ENCODE measurements at places on chromosomes 12 and 14. TPM values are rescaled to one million over a fixed set of nuclear protein-coding genes. Genes with fewer than 3 reads are reported as not detected.

- no peak for DNase-seq
Measured at GRCh38 chr14:73645248-73645610, 443 bp downstream of the DNAL1 start.

DNA sequence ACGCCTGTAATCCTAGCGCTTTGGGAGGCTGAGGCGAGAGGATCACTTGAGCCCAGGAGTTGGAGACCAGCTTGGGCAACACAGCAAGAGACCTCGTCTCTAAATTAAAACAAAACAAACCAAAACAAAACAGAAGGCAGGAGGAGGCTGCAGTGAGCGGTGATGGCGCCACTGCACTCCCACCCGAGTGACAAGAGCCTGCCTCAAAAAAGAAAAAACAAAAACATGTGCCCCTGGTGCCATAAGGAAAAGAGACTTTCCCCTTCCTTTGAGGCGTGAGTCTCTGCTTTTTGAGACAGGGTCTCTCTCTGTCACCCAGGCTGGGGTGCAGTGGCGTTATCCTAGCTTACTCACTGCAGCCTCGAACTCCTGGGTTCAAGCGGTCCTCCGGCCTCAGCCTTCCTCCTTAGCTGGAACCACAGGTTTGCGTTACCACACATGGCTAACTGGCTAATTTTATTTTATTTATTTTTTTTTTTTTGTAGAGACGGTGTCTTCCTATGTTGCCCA lies 9.0 kb upstream of the EAPP start:
- no peak for DNase-seq

DNA sequence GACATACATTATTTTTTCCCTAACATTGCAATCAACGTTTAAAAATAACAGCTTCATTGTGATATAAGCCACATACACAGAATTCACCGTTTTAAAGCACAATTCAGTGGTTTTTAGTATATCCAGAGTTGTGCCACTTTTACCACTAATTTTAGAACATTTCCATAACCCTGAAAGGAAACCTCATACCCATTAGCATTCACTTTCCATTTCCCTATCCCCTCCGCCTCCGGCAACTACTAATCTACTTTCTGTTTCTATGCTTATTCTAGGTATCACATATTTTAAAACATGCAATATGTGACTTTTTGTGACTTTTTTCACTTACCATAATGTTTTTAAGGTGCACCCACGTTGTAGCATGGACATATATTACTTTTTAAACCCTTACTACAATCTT lies 55.6 kb upstream of the ISM2 start:
- no peak for DNase-seq

DNA sequence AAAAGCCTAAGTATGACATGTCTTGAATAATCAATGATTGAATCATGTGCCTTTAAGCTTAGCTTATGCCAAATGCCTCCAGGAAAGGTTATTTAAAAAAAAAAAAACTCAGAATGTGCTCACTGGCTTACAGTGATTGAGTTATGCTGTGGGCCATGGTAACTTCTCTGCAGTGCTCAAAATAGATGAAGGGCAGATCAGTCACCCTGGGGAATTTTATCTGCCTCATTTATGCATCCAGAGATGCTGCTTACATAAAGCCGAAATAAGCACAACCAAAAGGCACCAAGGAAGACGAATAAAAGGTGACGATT lies 118.7 kb upstream of the MDM1 start:
- no peak for DNase-seq

DNA sequence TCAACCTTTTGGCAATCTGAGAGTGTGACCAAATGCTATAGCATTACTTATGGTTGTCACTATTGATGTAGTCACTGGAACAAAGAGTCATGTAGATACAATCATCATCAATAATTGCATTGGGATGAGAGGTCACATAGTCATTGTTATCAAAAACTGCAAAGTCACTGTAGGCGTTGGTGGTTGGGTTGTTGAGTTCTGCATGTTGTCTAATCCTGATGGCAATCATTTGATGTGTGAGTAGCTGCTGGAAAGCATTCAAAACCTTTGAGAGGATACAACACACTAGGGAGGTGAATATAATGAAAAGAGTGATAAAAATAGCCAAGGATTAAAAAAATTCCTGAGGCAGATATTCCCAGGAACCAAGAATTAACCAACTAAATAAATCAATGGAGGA lies 214.7 kb upstream of the SYT10 start:
- no peak for DNase-seq

DNA sequence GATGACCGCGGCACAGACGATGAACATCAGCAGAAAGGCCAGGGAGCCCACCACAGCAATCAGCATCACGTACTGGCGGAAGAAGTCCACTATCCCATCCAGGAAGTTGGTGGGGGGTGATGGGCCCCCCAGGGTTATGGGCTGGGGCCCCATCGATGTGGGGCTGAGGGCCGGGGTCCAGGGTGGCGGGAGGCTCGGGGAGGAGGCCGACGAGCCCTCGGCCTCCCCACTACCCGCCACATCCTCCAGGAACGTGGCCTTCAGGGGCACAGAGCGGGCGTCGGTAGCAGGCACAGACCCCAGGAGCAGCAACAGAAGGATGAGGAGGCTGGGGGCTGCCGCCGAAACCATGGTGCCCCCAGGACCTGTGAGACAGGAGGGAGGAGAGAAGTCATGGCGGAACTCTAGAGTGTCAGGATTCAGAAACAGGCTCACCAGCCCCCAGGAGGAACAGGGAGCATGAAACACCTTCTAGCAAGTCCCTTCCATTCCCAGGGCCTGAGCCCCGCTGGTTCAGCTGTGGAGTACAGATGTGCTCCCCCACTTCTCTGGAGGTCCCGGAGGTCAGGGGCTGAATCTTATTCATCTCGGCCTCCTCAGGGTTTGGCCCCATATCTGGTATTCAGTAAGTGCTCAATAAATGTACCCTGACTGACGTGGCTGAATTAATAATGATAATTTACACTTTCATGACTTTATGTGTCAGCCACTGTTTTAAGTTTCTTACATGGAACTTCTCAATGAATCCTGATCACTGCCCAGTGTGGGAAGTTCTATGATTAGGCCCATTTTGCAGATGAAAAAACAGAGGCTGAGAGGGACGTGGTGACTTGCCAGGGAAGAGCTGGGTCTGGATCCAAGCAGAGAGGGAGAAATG lies 5.6 kb downstream of the TMEM119 start:
- DNase-seq, result no peak

Gene BAZ1A
- 27.2 TPM for total RNA-seq

Gene HOXC6
- 52.2 TPM for total RNA-seq

Gene OR10G3
- total RNA-seq, result not detected
